ENCODE measurements at places on chromosomes 13 and 19. TPM values are rescaled to one million over a fixed set of nuclear protein-coding genes. Genes with fewer than 3 reads are reported as not detected.

The HNRNPA1L2 gene
- 1.9 TPM for total RNA-seq

The CGB5 gene
- not detected for total RNA-seq

The ZNF30 gene
- total RNA-seq: 2.8 TPM

The FCER2 gene
- total RNA-seq: not detected

The ZNF8 gene
- total RNA-seq: 1.6 TPM

The SHD gene
- total RNA-seq: not detected

The TUBA3C gene
- total RNA-seq: not detected

The ACOD1 gene
- total RNA-seq: not detected
